ENCODE measurements at places on chromosomes 1 and 21. TPM values are rescaled to one million over a fixed set of nuclear protein-coding genes. Genes with fewer than 3 reads are reported as not detected.

DNA sequence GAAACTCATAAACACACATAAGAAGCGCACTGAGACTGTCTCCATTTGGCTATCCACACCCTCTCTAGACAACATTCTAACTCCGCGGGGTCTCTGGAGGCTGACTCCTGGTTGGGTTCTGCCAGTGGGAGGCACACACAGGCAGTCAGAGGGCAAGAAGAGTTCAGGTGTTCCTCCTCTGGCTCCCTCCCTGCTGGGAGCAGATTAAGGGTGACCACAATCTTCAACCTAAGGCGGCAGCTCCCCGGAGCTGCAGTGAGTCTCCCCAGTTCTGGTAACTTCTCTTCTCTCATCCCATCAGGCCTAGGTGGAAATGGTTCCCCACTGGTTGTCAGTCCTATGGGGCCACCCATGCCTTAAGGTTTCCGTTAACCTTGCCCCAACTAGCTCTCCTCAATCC lies 7.4 kb upstream of the TENT5C start:
- no peak for DNase-seq

Gene TMEM82
- not detected for total RNA-seq

DNA sequence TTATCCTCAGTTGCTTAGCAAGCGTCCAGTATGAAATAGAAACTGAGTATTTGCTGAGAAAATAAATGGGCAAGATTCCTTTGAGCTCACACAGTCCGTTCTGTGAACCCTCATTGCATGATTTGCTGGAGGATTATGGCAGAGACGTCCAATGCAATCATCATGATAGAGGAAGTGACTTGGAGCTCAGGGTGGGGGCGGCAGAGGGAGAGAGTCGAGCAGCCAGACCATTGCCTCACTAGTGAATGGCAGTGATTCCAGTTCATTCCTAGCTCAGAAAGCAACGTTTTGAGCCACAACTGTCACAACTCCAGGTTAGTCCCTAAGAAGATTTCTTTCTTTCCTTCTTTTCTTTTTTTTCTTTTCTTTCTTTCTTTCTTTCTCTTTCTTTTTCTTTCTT lies 27.5 kb upstream of the COL9A2 start:
- peak; percentile 58 for DNase-seq

Gene BNIPL
- 0.16 TPM for total RNA-seq

Gene ZBTB37
- total RNA-seq = 9.3 TPM

Gene SYCP1
- not detected for total RNA-seq

DNA sequence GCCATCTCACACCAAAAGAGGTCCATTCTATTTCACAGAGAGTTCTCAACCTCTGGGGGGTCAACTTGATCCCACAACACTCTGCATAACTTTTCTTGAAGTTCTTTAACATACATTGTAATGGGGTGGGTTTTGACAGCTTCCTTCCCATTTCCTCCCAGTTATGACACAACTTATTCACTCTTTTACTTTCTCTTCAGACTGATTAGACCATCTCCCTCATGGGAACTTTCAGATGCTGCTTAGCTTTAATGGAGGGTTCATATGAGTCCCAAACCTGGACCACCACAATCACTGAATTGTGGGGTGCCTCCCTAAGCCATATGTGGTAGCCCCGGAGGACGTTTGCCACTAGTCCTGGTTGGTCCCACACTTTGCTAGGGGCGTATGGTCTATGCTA lies 28.3 kb upstream of the KCNJ15 start:
- no peak for DNase-seq
